ENCODE measurements at places on chromosomes 1 and 21. TPM values are rescaled to one million over a fixed set of nuclear protein-coding genes. Genes with fewer than 3 reads are reported as not detected.

- DNase-seq, result no peak
These were observed 643.5 kb downstream of the AJAP1 start for GRCh38 chr1:5297886-5298239.

- no peak for DNase-seq
These were observed 202.5 kb upstream of the RAB4A start for GRCh38 chr1:229068270-229068987.

Gene CD247
- 9.8 TPM for total RNA-seq

DNA sequence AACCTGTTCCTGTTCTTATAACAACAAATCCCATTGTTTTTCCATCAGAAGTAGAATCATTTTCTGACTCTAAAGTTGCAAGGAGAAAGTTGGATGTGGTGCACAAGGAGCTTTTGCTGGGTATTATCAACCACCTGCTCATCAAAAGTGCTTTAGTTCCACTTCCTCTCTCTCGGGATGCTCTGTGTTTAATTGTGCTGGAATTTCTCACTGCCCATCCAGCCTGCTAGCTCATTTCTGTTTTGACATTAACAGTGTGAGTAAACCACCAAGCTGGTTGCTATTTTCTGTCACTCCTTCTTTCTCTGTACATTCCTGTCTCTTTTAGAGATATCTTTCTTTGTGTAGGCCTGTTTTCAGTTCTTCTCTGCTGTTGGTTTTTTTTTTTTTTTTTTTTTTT, 6.0 kb downstream of the KDM4A start:
- no peak for DNase-seq

Gene PSMB4
- total RNA-seq, result 292 TPM
